Activated CD4-positive, alpha-beta T cell treated with anti-CD3 and anti-CD28 coated beads for 1 hour (primary cell): ENCODE measurements at places on chromosomes 7 and 10.

- DNase-seq: no peak
Measured at GRCh38 chr7:28955718-28956607, 2.2 kb downstream of the TRIL start.

- DNase-seq: no peak
Measured at GRCh38 chr7:87188930-87189329, 30.6 kb downstream of the TMEM243 start.

DNA sequence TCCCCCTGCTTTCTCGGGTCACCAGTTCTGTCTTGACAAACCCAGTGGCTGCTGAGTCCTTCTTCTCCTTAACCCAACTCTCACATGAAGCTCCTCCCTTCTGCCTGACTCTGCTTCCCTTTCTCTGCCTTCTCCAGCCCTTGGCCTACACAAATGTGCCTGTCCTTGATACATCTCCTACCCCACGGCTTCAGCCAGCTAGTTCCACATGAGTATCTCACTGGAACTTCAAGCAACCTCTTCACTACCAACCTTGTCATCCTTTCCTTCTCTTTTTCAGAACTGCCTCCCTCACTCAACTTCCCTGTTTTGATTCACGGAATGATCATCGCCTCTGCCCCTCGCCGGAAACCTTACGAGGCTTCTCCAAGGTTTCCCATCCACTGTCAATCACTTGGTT lies 55.9 kb downstream of the PDIA4 start:
- DNase-seq: no peak

GRCh38 chr7:43298617-43299016 lies 186.2 kb downstream of the HECW1 start:
- DNase-seq: no peak

DNA sequence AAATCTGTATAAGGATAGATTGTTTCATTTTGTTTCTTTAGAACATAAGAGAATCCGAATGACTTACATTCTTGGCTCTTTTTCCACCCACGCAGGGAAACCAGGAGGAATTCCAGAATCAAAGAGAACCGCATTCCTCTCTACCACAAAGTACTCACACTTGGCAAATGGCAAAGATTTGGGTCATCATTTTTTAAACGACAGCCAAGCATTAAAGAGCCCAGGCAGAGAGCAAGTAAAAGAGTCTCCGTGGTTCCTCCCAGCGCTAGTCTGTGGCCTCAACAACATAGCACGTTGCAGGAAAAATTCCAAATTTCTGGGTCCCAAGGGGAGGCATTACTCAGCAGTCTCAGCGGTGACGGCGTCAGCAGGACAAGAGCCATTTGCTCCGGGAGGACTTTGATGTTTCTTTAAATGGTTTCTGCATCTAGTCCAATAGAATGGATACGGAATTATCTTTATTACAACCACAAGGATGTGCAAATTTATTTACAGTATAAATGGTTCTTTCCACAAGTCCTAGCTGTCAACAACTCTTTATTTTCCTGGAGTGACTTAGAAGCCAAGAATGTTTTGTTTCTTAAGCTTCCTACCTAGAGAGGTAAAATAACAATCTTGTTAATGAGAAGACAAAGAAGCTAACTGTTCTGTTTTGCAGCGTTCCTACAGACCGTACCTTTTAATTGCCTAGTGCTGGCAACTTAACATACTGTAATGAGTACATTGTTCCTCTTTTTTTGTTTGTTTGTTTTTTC lies 232.5 kb downstream of the SKIDA1 start:
- DNase-seq: no peak
